Activated naive CD4-positive, alpha-beta T cell treated with Interleukin-2 at 50 U/mL for 16 hours (primary cell): ENCODE measurements at places on chromosomes 2 and 18.

GRCh38 chr2:163717515-163717914, 18.3 kb downstream of the FIGN start:
- DNase-seq: no peak

GRCh38 chr2:226652369-226652768, 147.3 kb downstream of the IRS1 start:
- DNase-seq: no peak

DNA sequence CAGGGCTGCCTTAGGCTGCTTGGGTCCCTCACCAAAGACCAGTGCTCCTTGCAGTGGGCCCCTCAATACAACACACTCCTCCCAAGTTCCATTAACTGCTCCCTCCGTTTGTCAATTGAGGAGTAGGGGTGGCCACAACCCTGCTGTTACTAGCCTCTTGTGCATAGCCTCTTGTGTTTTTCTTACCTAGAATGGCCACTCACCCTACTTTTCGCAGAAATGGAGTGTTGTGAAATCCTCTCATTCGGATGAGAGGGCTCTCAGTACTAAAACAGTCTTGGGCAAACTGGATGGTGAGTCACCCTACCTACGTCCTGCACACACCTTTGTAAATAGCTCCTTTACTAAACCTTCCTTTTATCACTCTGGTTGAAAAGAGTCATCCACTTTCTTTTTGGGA, 253.9 kb downstream of the OSR1 start:
- no peak for DNase-seq

- DNase-seq: no peak
Measured at GRCh38 chr2:233440714-233441113, 86.4 kb downstream of the DGKD start.

DNA sequence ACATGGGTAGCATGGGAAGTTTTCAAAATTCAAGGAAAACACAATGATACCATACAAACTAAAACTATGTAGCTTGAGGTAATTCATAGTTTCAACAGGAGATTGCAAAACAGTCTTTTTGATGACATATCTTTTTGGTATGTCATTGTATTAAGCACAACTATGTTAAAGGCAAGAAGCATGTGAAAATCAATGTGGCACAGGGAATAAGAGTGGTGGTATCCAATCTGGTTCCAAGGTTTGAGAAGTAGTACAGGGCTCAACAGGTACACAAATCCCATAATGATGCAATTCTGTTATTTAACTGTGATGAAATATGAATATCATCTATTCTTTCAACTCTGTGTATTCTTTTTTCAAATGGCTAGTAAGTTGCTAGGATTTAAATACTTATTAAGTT, 16.4 kb upstream of the DLX2 start:
- no peak for DNase-seq

GRCh38 chr2:54388076-54388475, 68.1 kb upstream of the SPTBN1 start:
- no peak for DNase-seq

GRCh38 chr18:12861637-12862036, 22.4 kb downstream of the PTPN2 start:
- DNase-seq: no peak

DNA sequence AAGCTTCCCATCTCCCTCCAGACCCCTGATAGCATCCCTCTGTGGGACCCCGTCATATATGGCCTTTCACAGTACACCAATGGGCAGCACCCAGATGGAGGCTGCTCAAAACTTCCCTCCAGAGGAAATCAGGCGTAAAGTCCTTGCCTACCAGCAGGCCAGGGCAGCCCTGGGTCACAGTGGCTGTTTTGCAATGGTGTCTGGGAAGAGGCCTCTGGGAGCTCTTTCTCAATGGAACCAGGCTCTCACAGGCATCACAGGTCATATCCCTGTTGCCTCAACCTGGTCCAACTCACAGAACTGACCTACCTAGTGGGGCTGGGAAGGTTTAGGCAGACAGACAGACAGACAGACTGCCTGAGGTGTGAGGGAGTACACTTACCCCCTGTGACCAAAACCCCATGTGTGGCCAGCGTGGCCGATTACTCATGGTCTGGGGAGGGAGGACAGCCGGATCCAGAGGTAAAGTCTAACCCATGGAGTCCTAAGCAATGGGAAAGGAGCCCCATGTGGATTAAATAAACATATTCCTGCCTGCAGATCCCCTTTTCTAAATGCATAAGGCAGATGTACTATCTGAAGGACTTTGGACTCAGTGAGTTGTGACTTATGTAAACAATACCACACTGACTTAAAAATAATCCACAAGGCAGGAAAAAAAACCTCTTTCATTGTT, 58.2 kb downstream of the BCL2L11 start:
- no peak for DNase-seq

- DNase-seq: no peak
Measured at GRCh38 chr2:28135324-28135723, 244.8 kb downstream of the BABAM2 start.

GRCh38 chr2:205972113-205972512, 113.9 kb downstream of the INO80D start:
- DNase-seq: no peak

DNA sequence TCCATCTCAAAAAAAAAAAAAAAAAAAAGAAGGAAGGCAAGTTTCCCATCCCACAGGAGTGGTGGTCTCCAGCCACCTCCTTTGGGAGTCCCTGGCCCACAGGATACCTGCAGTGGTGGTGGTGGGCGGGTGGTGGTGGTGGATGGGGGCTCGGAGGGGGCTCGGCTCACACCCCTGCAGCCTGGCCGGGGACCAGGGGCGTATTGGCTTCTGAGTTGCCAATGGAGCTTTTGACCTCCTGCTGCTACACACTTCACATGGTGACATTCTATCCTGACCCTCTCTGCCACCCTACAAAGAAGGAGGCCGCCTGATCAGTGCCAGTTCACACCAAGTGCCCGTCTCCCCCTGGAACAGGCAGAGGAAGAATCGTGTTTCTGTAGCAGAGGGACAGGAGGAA, 119.6 kb downstream of the NFATC1 start:
- DNase-seq: no peak

GRCh38 chr2:81675641-81676040, 1371.1 kb upstream of the LRRTM1 start:
- no peak for DNase-seq

GRCh38 chr2:226273440-226273839, 526.2 kb downstream of the IRS1 start:
- DNase-seq: no peak

- DNase-seq: no peak
Measured at GRCh38 chr2:68302281-68302875, 17.4 kb downstream of the CNRIP1 start.

GRCh38 chr2:127913808-127914457, 28.2 kb upstream of the AMMECR1L start:
- DNase-seq: no peak
